RWPE1 (cell line): ENCODE measurements at places on chromosomes 3 and 15.
A peak's percentile ranks its signal among the peaks of the same experiment; 100 is the strongest.

DNA sequence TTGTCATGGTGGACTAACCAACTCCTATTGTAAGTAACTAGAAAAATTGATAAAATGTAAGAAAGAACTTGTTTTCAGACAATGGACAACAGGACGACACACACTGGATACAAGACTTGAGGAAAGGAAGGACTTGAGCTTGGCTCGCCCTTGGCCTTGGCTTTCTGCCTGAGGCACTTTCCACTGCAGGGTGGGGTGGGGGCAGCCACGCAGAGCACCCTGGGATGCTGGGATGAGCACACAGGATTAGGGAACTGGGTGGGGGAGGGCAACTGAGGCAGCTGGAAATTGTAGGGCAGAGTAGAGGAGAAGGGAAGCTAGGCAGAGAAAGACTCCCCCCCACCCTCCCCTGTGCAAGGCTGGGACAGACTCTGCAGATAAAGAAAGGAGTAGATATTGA lies 25.5 kb upstream of the HHATL start:
- DNase-seq = no peak

GRCh38 chr3:31550452-31551251 lies 17.9 kb downstream of the STT3B start:
- DNase-seq = no peak

GRCh38 chr3:178526291-178526690 lies 9.9 kb upstream of the KCNMB2 start:
- DNase-seq = no peak

- peak; percentile 14 for DNase-seq
Measured at GRCh38 chr3:136535906-136536305, 216.3 kb downstream of the STAG1 start.

DNA sequence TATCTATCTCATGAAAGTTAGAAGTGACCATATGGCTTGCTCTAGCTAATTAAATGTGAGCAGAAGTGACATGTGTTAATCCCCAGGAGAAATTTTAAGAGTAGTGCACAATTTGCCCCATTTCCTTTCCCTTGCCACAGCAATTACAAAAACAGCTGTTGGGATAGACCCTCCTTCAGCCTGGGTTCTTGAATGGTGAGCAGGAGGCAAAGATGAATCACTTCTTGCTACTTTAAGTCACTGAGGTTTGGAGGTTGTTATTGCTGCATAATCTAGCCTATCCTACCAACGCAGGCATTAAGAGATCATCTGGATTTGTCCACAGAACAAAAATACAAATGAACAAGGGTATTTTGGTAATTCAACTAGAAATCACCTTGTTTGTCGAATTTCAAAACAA lies 51.7 kb upstream of the CAPN7 start:
- no peak for DNase-seq

- peak; percentile 28 for DNase-seq
Measured at GRCh38 chr3:49785565-49786356, 581 bp downstream of the IP6K1 start.

DNA sequence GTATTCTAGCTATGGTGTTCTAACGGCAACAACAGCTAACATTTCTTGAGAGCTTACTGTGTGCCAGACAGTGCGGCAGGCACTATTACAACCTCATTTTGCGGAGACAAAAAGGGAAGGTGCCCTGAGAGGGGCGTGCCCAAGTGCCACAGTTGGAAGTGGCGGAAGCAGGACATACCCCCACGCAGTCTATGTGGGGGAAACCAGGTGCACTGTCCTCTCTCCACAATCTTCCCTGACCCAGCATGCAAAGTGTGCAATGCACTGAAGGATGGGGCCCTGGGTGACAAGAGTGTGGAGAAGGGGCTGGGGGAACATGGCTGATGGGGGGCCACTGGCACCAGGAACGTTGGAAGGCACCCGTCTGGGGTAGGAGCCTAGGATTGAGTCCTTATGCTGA lies 8.6 kb downstream of the ANP32A start:
- no peak for DNase-seq

GRCh38 chr15:56245871-56246814 lies 2.5 kb upstream of the RFX7 start:
- peak; percentile 87 for DNase-seq

GRCh38 chr3:134908271-134908670 lies 113.2 kb downstream of the EPHB1 start:
- DNase-seq = no peak

DNA sequence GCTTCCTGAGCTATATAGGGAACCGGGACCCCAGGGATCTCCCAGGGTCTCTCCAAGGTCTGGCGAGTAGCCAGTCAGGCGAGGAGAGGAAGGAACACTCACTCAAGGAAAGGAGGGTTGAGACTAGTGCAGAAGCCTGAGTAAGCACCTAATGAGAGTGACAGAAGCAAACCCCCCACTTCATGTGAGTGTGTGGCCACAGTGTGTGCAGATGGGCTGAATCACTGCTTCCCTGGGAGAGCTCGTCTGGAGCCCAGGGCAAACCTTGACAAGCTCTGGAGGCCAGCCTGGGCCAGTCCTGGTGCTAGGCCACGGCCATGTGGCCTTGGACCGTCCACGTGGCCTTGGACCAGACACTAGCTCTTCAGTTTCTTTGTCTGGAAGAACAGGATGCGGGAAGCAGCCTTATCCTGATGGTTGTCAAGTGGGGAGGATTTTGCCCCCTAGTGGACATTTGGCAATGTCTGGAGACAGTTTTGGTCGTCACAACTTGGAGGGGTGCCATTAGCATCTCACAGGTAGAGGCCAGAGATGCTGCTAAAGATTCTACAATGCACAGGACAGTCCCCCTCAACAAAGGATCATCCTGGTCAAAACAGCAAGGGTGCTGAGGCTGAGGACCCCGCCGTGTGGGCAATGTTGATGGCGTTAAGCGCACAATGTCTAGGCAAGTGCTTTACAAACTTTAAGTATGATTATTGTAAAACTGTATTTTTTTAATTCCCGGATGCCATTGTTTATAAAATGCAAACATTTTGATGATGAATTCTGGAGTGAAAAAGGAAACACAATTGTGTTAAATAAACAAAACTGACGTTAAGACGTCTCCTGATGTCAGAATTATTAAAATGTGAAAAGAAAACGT lies 34.8 kb upstream of the CTSH start:
- peak; percentile 76 for DNase-seq

DNA sequence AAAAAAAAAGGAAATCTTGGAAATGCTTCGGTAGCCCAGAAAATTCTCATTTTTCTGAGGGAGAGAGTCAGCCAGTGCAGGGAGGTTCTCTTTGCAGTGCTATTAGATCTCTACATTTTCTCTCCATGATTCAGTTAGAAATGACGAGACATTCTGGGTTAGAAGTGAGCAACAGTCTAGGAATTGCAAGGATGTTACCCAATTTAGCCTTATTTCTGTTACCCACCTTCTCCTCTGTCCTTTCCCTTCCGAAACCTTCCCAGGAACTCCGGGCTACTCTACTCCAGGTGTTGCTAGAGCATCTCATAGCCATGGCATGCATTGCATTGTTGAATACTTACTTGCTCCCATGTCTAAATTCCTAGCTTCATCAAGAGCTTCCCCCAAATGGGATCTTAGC lies 106.8 kb downstream of the EDEM1 start:
- DNase-seq = no peak

DNA sequence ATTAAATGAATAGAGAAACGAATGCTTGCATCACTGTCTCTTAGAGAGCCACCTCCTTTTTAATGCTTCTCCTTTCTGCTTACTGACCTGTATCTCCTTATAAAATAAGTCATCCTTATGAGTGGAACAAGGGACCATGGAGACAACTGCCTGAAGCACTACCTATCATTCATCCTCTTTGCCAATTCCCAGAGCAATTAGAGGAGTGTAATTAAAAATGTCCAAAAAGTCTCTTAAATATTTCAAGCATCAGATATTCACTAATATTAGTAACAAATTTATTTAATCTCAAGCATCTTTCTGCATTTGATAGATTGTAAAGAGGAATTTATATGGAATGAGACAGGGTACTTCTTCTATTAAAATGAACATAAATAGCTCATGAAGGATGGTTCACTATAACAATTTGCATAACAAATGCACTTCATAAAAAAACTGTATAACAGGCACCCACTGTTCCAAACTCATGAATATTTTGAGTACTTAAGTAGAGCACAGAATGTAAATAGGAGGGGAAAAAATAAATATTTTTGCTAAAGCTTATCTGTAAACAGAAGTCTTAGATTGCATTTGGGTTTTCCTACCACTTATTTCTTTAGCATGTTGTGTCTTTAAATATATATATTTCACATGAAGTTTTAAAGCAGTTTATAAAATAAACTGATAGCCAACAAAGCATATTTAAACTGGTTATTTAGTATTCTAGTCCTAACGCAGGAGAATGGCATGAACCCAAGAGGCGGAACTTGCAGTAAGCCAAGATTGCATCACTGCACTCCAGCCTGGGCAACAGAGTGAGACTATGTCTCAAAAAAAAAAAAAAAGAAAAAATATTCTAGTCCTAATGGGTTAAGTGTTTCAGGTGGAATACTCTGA lies 269.3 kb downstream of the TBL1XR1 start:
- no peak for DNase-seq

- no peak for DNase-seq
Measured at GRCh38 chr3:175447521-175447920, 588.4 kb downstream of the NAALADL2 start.

DNA sequence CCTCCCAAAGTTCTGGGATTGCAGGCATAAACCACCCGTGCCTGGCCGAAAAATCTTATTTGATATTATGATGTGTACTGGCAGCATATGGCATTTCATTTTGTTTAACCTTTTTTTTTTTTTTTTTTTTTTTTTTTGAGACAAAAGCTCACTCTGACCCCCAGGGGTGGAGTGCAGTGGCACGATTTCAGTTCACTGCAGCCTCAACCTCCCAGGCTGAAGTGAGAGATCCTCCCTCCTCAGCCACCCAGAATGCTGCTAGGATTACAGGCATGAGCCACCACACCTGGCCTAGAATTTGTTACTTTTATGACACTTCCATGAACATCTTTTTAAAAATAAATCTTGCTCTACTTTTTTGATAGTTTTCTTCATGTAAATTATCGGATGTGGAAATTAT lies 12.0 kb downstream of the TERB2 start:
- DNase-seq = no peak

- no peak for DNase-seq
Measured at GRCh38 chr15:38535491-38536200, 29.0 kb downstream of the RASGRP1 start.

- DNase-seq = no peak
Measured at GRCh38 chr3:42088803-42089530, 2.2 kb upstream of the TRAK1 start.

- no peak for DNase-seq
Measured at GRCh38 chr3:194197981-194198695, 62.2 kb downstream of the HES1 start.

GRCh38 chr3:185647880-185648210 lies 61.8 kb downstream of the SENP2 start:
- DNase-seq = no peak

DNA sequence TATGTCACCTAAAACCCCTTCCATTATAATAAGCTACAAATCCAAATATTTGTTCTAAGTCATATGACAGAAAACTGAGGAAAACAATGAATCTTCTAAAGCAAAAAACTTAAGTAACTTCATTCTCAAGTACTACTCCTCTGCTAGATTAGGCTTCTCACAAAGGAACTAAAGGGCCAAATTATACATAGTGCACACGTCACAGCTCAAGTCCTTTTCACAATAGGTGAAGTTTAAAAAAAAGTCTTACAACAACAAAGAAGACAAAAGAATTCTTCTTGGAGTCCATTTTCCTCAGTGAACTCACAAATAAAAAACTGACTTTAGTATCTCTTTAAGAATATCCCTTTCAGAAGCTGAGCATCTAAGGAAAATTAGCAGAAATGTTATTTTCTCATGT lies 479.9 kb downstream of the MAGI1 start:
- DNase-seq = no peak

GRCh38 chr3:880371-880770 lies 212.5 kb upstream of the CNTN6 start:
- no peak for DNase-seq

DNA sequence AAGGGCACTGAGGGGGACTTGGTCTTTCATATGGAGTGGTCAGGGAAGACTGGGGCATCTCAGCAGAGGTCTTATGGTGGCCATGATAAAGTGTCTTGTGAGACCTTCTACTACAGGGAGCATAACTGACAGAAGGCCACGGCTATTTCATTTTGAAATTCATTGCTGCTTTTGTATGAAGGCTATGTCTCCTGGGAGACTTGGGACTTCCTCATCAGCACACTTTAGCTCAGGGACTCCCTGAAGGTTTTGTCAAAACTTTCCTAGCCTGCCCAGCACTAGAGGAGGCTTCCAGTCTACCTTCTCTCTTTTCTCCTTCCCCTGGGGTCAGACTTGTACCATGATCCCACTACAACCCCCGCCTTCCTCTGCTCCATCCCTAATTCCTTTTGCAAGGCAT lies 77.2 kb upstream of the RASGRF1 start:
- no peak for DNase-seq

DNA sequence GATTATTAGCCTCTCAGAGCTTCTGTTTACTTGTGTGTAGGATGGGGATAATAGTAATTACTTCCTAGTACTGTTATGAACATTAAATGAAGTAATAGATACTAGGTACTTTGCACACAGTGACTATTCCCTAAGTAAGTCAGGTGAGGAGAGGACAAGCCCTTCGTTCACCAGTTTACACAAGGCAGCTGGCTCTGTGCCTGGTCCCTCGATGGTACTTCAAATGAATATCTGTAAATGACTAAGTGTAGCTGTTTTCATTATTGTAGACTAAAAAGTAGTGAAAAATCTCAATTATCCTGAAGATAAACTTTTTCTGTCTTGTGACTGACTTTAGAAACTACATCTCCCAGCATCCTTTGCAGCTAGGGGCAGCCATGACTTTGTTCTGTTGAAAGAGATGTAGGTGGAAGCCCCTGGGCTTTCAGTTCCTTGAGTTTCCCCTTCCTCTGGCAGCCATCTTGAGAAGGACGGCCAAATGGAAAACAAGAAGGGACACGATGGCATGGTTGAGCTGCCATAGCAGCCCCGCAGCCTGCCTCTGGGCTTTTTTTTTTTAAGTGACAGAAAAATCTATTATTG lies 11.7 kb upstream of the WNT7A start:
- peak; percentile 35 for DNase-seq

- no peak for DNase-seq
Measured at GRCh38 chr15:45657254-45657653, 22.4 kb downstream of the SQOR start.

GRCh38 chr3:9951962-9952805 lies at the start of gene PRRT3:
TSS of gene PRRT3 (minus strand) at chr3:9952408. CDS start at chr3:9950115, 2,293 bp downstream.
- DNase-seq = peak; percentile 39

GRCh38 chr15:73125219-73125618 lies 73.0 kb downstream of the NEO1 start:
- DNase-seq = no peak

DNA sequence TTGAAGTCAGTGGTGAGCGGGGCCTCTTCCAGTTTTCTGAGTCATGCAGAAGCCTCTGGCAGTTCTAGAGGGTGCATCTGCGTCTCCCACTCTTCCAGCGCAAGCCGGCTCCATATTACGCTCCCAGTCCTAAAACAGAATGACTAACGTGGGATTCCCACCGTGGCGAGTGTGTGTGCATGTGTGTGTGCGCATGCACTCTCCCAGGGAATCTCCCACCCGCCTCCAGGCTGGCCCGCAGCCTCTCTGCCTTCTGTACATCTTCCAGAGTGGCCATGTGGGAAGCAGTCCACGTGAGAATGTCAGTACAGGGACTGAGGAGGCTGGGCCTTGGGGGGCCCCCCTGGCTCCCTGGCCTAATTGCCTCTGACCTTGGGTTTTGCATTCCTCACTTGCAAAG lies 87.7 kb downstream of the LSM3 start:
- DNase-seq = no peak

- DNase-seq = peak; percentile 5
Measured at GRCh38 chr3:85821130-85821756, 862.5 kb downstream of the CADM2 start.
